ENCODE measurements at places on chromosomes 13 and 19.

GRCh38 chr13:103703246-103703645, 637.0 kb upstream of the SLC10A2 start:
- DNase-seq = no peak

DNA sequence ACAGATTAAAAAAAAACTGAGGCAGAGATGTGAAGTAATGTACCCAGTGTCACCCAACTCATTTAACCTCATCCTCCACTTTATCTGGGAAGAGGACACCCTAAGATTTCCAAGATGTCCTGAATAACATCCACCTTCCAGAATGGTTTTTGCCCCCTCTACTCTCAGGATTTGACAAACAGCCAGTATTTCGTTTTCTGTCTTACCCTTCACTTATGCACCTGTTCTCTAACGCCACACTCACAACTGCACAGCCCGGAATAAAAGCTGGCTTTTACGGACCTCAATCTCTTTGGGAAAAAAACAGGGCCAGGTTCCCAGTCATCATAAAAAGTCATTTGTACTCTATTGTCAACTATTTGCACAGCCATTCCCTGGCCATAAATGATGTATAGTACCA, 21.2 kb upstream of the CEACAM6 start:
- no peak for DNase-seq

DNA sequence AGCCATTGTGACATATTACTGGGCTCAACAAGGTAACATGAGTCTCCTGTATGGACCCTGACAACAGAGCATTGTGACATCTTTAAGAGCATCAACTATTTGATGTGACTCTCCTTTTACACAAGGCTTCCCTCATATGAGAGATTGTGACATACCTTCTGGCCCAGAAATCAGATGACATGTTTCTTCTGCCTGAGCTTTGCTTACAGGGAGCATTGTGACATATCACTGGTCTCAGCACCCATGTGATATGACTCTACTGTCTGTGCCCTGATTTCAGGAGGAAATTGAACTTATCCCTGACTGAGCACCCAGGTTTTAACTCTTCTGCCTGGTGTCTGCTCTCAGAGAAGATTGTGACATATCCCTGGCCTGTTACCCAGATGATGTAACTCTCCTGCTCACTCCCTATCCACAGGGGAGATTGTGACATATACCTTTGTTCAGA, 15.9 kb upstream of the ZNF681 start:
- DNase-seq = peak; percentile 25

GRCh38 chr13:82356667-82357410, 1525.4 kb downstream of the SLITRK1 start:
- peak; percentile 6 for DNase-seq

GRCh38 chr13:20231839-20232555, at the start of gene GJB6:
GJB6 (minus strand) TSS chr13:20232319; CDS start chr13:20223480, 8,839 bp downstream.
- no peak for DNase-seq

- no peak for DNase-seq
Observed at GRCh38 chr13:111289251-111289650, 31.2 kb upstream of the TEX29 start.

- DNase-seq = no peak
Observed at GRCh38 chr13:71785361-71785760, 81.6 kb downstream of the DACH1 start.

GRCh38 chr13:88919970-88920628, 1248.9 kb downstream of the SLITRK5 start:
- peak; percentile 98 for DNase-seq

GRCh38 chr13:34867590-34867989, 74.5 kb upstream of the NBEA start:
- DNase-seq = no peak

Measured in MV-4-11 (cell line).